AG08395 (cell line): ENCODE measurements at places on chromosomes 5 and 9.

GRCh38 chr5:72478684-72479083 lies 28.5 kb downstream of the ZNF366 start:
- DNase-seq = no peak

- no peak for DNase-seq
Measured at GRCh38 chr5:74422671-74423070, 217.9 kb downstream of the ENC1 start.

- no peak for DNase-seq
Measured at GRCh38 chr5:74616236-74617146, 24.0 kb downstream of the ENC1 start.

GRCh38 chr9:130896233-130897014 lies at the start of gene QRFP:
QRFP (minus strand) TSS chr9:130896812; CDS start chr9:130893838, 2,974 bp downstream.
- no peak for DNase-seq

DNA sequence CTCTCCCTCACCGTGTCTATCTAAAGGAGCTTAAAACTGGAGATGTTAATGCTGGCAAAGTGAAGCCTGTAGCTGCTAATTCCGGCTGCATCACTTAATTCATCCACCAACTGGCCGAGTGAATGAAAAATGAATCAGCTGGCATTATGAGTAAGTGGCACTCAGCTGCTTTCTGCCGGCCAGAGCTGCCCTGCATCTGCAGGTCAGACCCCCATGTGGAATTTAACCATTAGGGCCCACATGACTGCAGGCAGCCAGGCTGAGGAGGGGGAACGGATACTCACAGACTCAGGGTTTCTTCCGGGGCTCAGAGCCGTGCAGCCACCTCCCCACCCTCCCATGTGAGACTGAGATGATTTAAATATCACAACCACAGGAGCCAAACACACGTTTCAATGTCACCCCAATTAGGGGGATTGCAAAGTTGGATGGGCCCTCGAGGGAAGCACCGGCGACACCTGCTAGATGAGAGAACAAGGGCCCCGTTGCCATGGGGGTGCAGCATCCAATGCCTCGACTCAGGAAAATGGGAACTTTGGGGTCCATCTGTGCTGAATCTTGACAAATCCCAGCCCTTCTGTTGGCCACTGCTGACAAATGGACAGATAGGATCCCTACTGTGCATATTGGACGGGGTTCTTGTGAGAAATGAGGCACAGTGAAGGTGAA lies 115.6 kb upstream of the ALDH1B1 start:
- DNase-seq = no peak

DNA sequence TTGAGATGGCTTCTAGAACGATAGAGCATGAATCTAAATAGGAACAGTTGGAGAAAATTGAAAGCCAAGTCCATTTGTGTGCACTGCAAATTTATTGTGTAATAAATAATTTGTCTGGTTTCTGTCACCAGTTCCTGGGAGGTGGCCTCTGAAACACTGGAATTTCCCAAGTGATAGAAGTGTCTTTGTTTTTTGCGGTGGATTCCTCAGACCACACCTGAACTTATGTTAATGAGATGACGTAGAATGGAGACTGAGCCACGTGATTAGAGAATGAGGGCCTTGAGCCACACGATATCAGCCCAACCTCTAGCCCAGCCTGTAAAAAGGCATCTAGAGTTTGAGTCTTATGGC lies 105.1 kb downstream of the MSX2 start:
- DNase-seq = no peak

DNA sequence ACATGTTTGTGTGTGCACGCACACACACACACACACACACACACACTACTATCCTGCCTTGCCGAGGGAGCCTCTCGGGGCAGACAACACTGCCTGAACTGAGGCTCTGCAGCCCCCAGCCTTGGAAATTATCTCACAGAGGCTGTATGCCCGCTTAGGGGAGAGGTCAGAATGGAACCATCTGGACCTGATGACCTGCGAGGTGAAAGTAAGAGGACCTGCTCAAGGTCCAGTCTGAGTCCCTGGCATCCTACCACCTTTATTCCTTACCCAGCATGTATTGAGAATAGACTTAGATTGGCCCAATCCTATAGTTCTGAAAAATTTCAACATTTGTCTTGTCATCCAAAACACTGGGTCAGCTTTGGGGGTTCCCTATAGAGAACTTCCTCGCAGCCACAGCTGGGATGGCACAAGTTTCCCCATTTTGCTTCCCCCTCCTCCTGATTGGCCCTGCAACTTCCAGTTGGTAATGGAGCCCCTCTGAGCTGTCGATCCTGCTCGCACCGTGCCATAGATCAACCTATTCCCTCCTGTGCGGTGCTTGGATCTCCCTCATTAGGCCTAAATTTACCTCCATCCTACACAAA lies 10.2 kb downstream of the MVB12B start:
- DNase-seq = no peak

- no peak for DNase-seq
Measured at GRCh38 chr5:24606971-24607370, 37.8 kb downstream of the CDH10 start.

- DNase-seq = peak; percentile 30
Measured at GRCh38 chr9:132411091-132411508, 1.1 kb downstream of the CFAP77 start.

DNA sequence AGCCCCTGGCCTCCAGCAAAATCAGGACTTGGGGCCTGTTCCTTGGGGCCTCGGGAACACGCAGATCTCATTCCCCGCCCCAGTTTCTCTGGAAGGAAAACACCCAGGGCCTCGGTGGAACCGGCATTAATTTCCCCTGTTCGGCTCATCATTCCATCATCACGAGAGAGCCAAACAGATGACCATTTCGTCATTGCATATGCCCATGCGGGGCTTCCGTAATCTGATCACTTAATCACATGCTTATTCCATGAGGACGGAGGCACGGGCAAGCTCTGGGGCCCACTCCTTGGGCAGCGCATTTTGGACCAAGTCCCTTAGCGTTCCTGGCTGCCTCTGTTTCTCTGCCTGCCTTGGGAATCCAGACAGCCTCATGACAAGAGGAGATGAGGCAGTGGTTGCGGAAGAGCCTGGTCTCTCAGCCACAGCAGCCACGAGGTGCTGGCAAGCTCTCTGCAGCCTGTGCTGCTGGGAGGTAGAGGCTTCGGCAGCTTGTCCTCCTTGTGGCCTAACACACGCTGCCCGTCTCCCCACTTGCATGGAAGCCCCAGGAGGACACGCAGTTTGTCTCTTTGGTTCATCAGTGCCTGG lies 65.0 kb upstream of the IER5L start:
- peak; percentile 43 for DNase-seq
